ENCODE measurements at places on chromosomes 2 and 18. TPM values are rescaled to one million over a fixed set of nuclear protein-coding genes. Genes with fewer than 3 reads are reported as not detected.

The CYTIP gene
- not detected for total RNA-seq

The PTPN4 gene
- total RNA-seq = 14.5 TPM

The RIT2 gene
- not detected for total RNA-seq

The INHBB gene
- 0.07 TPM for total RNA-seq

The SLC9A4 gene
- total RNA-seq = not detected

The FAM237A gene
- total RNA-seq = not detected

The OTOS gene
- total RNA-seq = not detected

The OTX1 gene
- 0.10 TPM for total RNA-seq

The KDSR gene
- 35.2 TPM for total RNA-seq

The PLGLB2 gene
- not detected for total RNA-seq

The CPO gene
- total RNA-seq = not detected

The TMEFF2 gene
- not detected for total RNA-seq

The CRYGC gene
- total RNA-seq = not detected

The G6PC2 gene
- not detected for total RNA-seq

The WNT10A gene
- not detected for total RNA-seq

The ADNP2 gene
- total RNA-seq = 12.8 TPM

The PRKAG3 gene
- total RNA-seq = not detected

The FSIP2 gene
- total RNA-seq = 0.20 TPM

The RAD51AP2 gene
- not detected for total RNA-seq

The PSD4 gene
- 0.33 TPM for total RNA-seq

The CRYBA2 gene
- total RNA-seq = not detected

The ICOS gene
- not detected for total RNA-seq

The AQP12A gene
- total RNA-seq = not detected

The SCYGR4 gene
- total RNA-seq = not detected

The KIF5C gene
- total RNA-seq = 0.25 TPM

The PAIP2B gene
- total RNA-seq = 0.27 TPM

The SULT1C4 gene
- 4.1 TPM for total RNA-seq

The TSPYL6 gene
- total RNA-seq = not detected

The MALL gene
- total RNA-seq = 171 TPM

The NEU2 gene
- total RNA-seq = not detected

The ANAPC1 gene
- total RNA-seq = 60.8 TPM

The CXCR1 gene
- not detected for total RNA-seq

The CCDC150 gene
- 5.6 TPM for total RNA-seq

The RFTN2 gene
- 4.4 TPM for total RNA-seq

The SYT4 gene
- not detected for total RNA-seq

The UGT1A4 gene
- not detected for total RNA-seq

The WDR75 gene
- 39.8 TPM for total RNA-seq

Measured in mammary microvascular endothelial cell (primary cell).